ENCODE measurements at places on chromosomes 12 and 14.
A peak's percentile ranks its signal among the peaks of the same experiment; 100 is the strongest.

- no peak for DNase-seq
These were observed 1.4 kb downstream of the TMTC1 start for GRCh38 chr12:29782285-29782870.

GRCh38 chr14:98931911-98932310 is 340.1 kb downstream of the BCL11B start:
- DNase-seq = no peak

DNA sequence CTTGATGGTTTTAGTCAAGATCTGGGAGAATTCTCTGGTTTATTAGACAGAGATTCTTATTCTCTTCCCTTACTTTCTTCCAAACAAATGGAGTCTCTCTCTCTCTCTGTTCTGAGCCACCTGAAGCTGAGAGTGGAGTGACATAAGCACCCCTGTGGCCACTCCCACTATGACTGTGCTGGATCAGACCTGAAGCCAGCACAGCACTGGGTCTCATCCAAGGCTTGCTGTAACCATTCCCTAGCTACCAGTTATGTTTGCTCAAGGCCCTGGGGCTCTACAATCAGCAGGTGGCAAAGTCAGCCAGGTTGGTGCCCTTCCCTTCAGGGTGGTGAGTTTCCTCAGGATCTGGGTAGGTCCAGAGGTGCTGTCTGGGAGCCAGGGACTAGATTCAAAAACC is 568.5 kb downstream of the AACS start:
- DNase-seq = no peak

- no peak for DNase-seq
These were observed 157.0 kb upstream of the CPNE8 start for GRCh38 chr12:39062266-39062996.

DNA sequence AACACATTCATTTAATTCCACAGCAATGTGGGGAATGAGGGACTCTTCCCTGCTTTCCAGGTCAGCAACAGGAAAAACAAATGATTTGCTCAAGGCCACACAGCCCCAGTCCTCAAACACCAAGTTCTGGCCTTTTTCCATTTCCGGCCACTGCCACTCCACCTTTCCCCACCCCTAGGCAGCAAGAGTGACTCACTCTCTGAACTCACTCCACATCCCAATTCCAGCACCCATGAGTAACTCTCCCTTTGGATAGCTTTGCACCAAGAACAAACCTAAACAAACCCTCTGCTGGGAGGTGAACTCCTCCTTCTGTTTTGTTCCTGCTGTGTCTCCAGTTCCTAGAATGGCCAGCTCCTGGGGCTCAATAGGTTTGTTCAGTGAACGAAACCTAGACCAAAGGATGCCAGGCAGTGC is 30.4 kb upstream of the PLEKHG6 start:
- peak; percentile 97 for DNase-seq

GRCh38 chr12:88638966-88639760 is 58.9 kb upstream of the KITLG start:
- peak; percentile 24 for DNase-seq

GRCh38 chr12:54033106-54033979 is 493 bp downstream of the HOXC5 start:
- DNase-seq = peak; percentile 74

DNA sequence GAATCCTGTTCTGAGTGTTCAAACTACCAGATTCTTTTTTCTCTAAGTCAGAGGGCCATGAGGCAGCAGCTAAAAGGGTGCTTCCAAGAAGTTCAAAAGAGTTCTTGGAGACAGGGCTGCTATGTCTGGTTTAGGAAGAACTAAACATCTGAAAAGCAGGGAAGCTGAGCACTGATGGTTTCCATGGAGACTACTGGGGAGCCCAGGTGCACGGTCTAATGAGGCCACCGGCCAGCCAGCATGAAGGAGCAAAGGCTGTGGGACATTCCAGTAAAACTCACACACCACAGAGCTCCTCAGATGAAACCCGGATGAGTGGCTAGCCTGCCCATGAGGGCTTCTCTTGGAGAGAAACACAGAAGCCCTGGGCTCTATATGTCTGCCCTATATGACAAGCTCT is 97.3 kb downstream of the KCNK10 start:
- no peak for DNase-seq

DNA sequence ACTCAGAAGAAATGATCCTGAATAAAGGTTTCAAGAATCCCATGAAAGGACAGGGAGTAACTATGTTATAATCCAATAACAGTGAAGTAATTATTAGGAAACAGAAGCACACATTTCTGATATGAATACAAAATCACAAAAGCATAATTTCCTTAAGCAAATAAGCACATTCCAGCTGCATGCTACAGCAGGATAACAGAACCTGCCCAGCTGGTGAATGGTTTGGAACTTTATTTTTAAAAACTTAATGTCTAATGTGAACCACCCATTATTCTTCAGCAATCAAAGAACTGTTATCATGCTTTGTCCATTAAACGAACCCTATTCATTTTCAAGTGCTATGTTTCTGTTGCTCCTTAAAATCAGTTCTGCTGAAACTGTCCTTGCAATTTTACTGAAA is 13.4 kb downstream of the SPTLC2 start:
- no peak for DNase-seq

GRCh38 chr14:63686926-63687325 is 40.9 kb downstream of the SGPP1 start:
- no peak for DNase-seq

DNA sequence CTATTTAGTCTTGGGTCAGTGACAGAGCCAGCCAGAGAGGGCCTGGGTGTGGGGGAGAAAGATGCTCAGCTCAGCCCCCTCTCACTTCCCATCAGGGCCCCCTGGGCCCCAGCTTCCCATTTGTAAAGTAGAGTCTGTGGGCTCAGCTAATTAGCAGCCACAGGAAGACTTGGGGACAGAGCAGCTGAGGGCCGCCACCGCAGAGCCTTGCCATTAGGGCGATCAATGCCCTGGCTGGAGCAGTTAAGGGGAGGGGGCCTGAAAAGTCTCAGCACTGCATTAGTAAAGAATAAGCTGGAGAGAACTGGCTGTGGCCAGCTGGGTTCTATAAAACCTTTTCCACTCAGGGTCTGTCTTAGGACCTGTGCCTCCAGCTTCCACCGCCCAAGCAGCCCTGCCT is 2.7 kb downstream of the PLEKHD1 start:
- DNase-seq = no peak

DNA sequence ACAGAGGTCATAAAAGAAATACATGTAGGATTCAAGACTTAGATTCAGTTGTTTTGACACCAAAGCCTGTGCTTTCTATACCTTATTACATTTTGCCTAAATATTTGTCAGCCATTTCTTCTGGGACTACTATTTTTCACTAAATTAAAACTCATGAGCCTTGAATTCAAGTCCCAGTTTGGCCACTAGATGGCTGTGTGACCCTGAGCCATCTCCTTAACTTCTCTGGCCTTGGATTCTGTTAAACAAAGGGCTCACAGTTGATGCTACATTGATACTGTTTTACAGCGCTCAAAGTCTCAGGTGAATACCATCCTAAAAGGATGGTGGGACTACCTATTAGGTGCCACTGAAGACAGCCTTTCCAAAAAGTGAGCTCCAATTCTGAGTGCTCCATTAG is 39.6 kb upstream of the CCDC198 start:
- peak; percentile 44 for DNase-seq

- DNase-seq = peak; percentile 60
These were observed 23.7 kb downstream of the PLXNC1 start for GRCh38 chr12:94172031-94172430.

- peak; percentile 60 for DNase-seq
These were observed 1.6 kb downstream of the NXPH4 start for GRCh38 chr12:57218030-57218853.

DNA sequence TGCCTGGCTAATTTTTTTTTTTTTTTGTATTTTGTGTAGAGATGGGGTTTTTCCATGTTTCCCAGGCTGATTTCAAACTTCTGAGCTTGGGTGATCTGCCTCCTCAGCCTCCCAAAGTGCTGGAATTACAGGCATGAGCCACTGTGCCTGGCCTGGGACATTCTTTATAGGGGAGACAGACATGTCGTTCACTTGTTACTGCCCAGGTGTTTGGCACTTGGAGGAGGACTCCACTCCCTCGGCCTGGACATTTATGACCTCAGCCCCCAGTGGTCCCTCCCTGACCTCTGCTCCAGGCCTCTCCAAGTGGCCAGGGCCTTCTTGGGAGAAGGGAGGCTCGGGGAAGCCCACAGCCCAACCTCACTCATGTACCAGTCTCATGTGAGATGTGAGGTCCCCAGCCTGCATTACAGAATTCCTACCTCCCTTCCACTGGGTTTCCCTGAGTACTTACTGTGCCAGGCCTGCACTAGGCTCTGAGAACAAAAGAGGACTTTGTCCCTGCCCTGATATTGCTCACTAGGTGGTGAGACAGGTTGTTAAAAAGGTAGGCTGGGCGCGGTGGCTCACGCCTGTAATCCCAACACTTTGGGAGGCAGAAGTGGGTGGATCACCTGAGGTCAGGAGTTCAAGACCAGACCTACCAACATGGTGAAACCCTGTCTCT is 9.7 kb upstream of the POP5 start:
- no peak for DNase-seq

DNA sequence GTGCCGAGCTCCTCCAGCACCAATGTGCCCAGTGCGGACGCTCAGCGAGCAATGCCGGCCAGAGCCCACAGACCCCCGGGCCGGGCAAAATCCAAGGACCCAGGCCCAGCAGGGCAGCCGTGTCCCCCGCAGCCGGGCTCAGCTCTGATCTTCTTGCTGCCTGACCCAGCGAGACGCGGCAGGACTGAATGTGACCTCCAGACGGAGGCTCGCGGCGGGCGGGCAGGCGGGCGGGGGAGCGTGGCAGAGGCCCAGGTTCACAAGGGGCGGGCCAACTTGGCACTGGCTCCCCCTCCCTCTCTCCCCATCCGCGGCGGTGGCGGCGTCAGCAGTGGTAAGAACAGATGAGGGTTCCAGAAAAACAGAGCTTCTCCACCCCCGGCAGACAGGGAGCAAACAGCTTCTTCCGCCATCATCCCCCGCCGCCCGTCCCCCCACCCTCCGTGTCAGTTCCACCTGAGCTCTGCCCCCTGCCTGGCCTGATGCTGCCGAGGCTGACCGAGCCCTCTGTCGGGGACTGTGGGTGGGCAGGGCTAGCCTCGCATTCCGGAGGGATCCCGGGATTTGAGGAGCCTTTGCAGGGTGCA is 94.3 kb downstream of the RFLNA start:
- peak; percentile 84 for DNase-seq

- no peak for DNase-seq
These were observed 9.0 kb downstream of the BCL11B start for GRCh38 chr14:99262977-99263448.

GRCh38 chr12:71691504-71692129 is 5.7 kb downstream of the TMEM19 start:
- DNase-seq = no peak

GRCh38 chr12:24424376-24424775 is 474.9 kb upstream of the SOX5 start:
- DNase-seq = no peak

DNA sequence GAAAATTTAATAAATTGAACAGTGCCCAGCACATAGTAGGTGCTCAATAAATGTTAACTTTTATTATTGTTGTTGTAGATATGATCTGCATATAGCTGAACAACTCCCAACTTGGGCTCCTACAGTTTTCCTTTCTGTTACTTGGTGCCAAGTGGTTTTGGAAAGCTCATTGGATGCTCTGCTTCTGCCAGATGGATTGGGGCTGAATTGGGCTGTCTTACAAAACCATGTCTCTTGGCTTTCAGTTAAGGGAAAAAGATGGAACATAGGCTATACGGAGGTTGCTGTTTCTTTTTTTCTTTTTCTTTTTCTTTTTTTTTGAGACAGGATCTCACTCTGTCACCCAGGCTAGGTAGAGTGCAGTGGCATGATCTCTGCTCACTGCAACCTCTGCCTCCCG is 140.7 kb upstream of the PWP1 start:
- DNase-seq = no peak

DNA sequence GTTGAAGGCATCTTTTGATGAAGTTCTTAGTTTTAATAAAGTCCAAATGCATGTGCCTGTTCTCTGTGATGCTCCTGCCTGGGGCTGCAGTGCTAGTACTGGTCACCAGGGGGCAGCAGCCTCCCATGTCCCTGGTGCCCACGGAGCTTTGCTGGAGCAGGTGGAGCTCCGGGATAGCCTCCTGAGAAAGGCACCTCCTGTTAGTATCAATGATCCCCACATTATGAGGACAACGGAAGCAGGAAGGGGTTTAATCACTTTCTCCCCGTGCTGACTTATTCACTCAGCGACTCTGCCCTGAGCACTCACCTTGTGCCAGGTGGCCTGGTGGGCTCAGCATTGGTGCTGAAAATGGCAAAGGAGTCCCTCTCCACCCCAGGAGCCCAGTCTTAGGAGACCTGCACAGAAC is 123.0 kb upstream of the PZP start:
- peak; percentile 63 for DNase-seq

GRCh38 chr12:93972411-93973208 is 175.8 kb upstream of the PLXNC1 start:
- peak; percentile 85 for DNase-seq

DNA sequence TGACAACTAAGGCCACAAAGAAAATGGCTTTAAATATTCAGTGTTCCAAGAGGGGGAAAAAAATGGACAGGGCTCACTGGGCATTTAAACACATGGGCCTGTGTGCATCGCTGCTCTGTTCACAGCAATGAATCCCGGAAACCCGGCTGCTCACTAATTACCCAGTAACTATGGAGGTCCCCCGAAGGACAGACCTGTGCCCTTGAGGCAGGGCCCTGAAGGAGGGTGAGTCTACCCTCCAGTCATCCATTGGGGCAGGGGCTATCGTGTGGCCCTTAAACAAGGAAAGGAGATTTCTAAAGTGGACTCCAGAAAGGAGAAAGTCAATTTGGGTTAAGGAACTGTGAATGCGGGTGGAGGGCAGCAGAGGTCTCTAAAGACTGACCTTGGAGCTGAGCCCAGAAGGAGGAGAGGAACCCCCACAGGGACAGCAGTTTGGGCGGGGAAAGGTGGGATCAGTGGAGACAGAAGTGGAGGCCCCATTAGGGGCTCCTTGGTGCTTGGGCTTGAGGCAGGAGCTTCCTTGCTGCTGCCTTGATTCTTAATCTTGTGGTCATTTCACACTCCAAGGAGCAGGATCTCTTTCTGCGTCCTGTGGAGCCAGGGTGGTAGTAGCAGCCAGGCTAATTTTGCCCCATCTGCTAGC is 1.4 kb upstream of the CLMN start:
- no peak for DNase-seq

- DNase-seq = peak; percentile 91
These were observed 155.4 kb downstream of the TMX1 start for GRCh38 chr14:51395361-51395849.
